ENCODE measurements at places on chromosomes 3 and 15. TPM values are rescaled to one million over a fixed set of nuclear protein-coding genes. Genes with fewer than 3 reads are reported as not detected.
A peak's percentile ranks its signal among the peaks of the same experiment; 100 is the strongest.

The GOLGA8G gene
- total RNA-seq, result 0.15 TPM

The RHCG gene
- not detected for total RNA-seq

The GCHFR gene
- 66.7 TPM for total RNA-seq

The BOC gene
- total RNA-seq, result 14.1 TPM

The KLHL6 gene
- total RNA-seq, result 0.04 TPM

The COL6A5 gene
- not detected for total RNA-seq

The ALS2CL gene
- total RNA-seq, result 11.4 TPM

The GOLGA6L7 gene
- not detected for total RNA-seq

DNA sequence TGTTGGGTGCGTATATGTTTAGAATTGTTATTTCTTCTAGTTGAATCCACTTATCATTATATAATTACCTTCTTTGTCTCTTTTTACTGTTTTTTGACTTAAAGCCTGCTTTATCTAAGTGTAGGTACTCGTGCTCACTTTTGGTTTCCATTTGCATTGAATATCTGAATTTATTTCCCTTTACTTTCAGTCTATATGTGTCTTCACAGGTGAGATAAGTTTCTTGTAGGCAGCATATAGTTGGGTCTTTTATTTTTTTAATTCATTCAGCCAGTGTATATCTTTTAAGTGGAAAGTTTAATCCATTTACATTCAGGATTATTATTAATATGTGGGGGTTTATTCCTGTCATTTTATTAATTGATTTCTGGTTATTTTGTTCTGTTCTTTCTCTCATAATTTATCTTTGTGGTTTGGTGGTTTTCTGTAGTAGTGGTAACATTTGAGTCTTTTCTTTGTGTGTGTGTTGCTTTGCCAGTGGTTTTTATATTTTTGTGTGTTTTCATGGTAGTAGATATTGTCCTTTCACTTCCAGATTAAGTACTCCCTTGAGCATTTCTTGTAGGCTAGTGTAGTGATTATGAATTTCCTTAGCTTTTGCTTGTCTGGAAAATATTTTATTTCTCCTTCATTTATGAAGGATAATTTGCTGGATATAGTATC lies 27.3 kb downstream of the STT3B start:
- H3K27ac ChIP-seq, result no peak overlapping the region
- no peak overlapping the region for H3K4me3 ChIP-seq
- no peak for DNase-seq
- peaks cover 4% of the 10 kb centered on the region for H3K4me1 ChIP-seq
- H3K27me3 ChIP-seq, result no peaks in the 10 kb centered on the region

GRCh38 chr3:108178676-108179075 lies 43.5 kb downstream of the IFT57 start:
- H3K27ac ChIP-seq, result no peak overlapping the region
- H3K4me3 ChIP-seq, result no peak overlapping the region
- H3K36me3 ChIP-seq, result no peaks in the 10 kb centered on the region
- peak; percentile 64 for DNase-seq

DNA sequence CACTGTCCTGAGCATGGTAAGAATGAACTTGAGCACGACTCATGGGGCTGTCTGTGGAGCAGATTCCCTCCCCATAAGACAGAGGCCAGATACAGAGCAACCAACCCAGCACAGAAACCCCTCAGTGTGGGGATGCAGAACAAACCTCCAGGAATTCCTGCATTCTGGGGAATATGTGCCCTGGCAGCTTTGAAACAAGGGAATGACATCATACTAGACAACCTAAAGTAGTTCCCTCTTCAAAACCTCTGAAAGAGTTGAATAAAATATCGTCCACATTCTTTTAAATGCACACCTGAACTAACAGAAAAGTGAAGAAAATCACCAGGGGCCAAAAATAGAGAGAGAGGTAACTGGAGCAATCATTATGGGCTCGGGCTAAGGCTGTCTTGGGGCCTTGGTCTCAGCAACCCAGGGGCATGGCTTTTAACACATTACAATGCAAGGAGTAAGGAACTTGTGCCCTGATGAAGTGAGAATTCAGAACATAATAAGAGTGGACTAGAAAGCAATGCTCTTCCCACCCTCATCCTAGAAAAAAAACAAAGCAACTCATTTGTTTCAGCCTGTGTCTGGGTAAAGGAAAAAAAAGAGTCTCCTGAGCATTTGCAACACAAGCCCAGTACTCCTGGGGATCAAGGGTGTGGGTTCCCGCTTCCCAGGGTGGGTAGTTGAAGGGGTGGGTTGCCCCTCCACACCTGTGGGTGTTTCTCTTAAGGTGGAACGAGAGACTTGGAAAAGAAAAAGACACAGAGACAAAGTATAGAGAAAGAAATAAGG lies 43.9 kb downstream of the ADIPOQ start:
- H3K4me1 ChIP-seq, result peaks cover 22% of the 10 kb centered on the region
- no peak overlapping the region for H3K27ac ChIP-seq
- no peak overlapping the region for H3K4me3 ChIP-seq
- DNase-seq, result no peak

- no peaks in the 10 kb centered on the region for H3K27me3 ChIP-seq
- H3K27ac ChIP-seq, result no peak overlapping the region
- no peaks in the 10 kb centered on the region for H3K36me3 ChIP-seq
- no peaks in the 10 kb centered on the region for H3K4me1 ChIP-seq
Observed at GRCh38 chr3:42013691-42014457, 52.0 kb upstream of the ULK4 start.

GRCh38 chr3:158569794-158570193 lies 1.2 kb upstream of the MLF1 start:
- DNase-seq, result peak; percentile 13
- no peak overlapping the region for H3K4me3 ChIP-seq
- H3K27me3 ChIP-seq, result no peaks in the 10 kb centered on the region

- no peaks in the 10 kb centered on the region for H3K27me3 ChIP-seq
- H3K36me3 ChIP-seq, result no peaks in the 10 kb centered on the region
- peaks cover 20% of the 10 kb centered on the region for H3K4me1 ChIP-seq
- H3K27ac ChIP-seq, result no peak overlapping the region
- H3K4me3 ChIP-seq, result no peak overlapping the region
- no peak for DNase-seq
Observed at GRCh38 chr15:74399100-74399499, 31.7 kb upstream of the CYP11A1 start.

- no peak overlapping the region for H3K27ac ChIP-seq
- DNase-seq, result no peak
- no peaks in the 10 kb centered on the region for H3K27me3 ChIP-seq
- H3K4me3 ChIP-seq, result peak overlapping the region; percentile 67
- H3K4me1 ChIP-seq, result peaks cover 16% of the 10 kb centered on the region
Observed at GRCh38 chr3:4302747-4303146, 422 bp upstream of the SETMAR start.

DNA sequence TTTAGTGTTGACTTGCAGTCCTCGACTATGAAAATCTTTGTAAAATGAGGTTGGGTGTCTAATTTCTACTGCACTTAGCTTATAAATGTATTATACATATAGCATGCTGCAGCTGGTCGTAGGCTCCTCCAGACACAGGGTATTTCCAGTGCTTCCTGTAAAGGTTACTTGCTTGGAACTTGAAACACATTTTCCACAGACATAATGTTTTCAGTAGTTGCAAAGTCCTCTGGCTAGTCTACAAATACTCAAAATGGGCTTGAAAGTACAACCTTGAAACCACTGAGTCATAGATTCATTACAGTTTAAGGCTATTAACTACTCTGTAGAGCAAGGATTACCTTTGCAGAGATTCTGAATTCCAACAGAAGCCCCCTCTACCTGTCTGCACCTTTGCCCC lies 464.1 kb downstream of the RAP2B start:
- peaks cover 6% of the 10 kb centered on the region for H3K4me1 ChIP-seq
- no peak for DNase-seq
- no peaks in the 10 kb centered on the region for H3K27me3 ChIP-seq

DNA sequence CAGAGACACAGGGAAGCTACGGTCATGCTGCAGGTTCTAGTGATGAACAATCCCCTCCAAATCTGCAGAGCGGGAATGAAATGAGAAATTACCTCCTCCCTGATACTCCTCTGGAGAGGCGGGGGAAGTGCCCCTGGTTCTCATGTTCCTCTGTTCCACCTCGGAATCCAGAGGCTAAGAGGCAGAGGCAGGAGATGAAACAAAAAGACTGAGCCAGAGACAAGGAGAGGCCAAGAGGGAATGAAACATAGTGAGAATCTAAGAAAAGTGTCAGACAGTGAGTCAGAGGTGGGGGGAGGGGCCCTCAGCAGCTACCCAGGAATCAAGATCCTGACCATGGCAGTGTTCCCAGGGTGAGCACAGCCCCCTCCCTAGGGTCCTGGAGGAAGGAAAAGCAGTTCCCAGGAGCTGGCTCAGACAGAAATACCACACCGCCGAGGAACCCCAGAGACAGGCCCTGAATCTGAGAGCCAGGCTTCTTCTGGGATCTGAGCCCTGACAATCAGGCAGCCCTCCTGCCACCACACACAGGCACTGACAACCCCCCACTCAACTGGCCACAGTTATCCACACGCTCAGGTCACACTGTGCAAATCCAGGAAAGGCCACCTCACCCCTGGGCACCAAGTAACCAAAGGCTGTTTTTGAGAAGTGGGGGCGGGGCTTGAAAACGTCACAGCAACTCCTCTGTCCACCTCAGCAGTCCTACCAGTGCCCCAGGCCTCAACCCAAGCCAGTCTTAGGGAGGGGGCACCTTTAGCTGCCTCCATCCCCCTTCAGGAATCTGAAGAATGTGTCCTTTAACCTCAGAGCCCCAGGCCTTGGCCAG lies 2.4 kb downstream of the CSRNP1 start:
- DNase-seq, result peak; percentile 79
- peak overlapping the region; percentile 96 for H3K27ac ChIP-seq
- H3K36me3 ChIP-seq, result peaks cover 3% of the 10 kb centered on the region
- H3K4me3 ChIP-seq, result no peak overlapping the region
- H3K4me1 ChIP-seq, result peaks cover 58% of the 10 kb centered on the region

GRCh38 chr3:49658711-49659110 lies 15.4 kb upstream of the APEH start:
- no peak overlapping the region for H3K4me3 ChIP-seq
- H3K27ac ChIP-seq, result no peak overlapping the region
- no peak for DNase-seq
- no peaks in the 10 kb centered on the region for H3K27me3 ChIP-seq
- no peaks in the 10 kb centered on the region for H3K36me3 ChIP-seq
- H3K4me1 ChIP-seq, result no peaks in the 10 kb centered on the region

GRCh38 chr3:139301654-139302053 lies 42.2 kb upstream of the MRPS22 start:
- DNase-seq, result no peak
- H3K4me1 ChIP-seq, result no peaks in the 10 kb centered on the region
- H3K27ac ChIP-seq, result no peak overlapping the region
- H3K36me3 ChIP-seq, result no peaks in the 10 kb centered on the region
- no peaks in the 10 kb centered on the region for H3K27me3 ChIP-seq
- no peak overlapping the region for H3K4me3 ChIP-seq

- H3K27ac ChIP-seq, result peak overlapping the region; percentile 21
- peaks cover 2% of the 10 kb centered on the region for H3K36me3 ChIP-seq
- H3K4me1 ChIP-seq, result peaks cover 27% of the 10 kb centered on the region
- H3K4me3 ChIP-seq, result no peak overlapping the region
Observed at GRCh38 chr15:66698318-66698961, 3.6 kb upstream of the SMAD6 start.

DNA sequence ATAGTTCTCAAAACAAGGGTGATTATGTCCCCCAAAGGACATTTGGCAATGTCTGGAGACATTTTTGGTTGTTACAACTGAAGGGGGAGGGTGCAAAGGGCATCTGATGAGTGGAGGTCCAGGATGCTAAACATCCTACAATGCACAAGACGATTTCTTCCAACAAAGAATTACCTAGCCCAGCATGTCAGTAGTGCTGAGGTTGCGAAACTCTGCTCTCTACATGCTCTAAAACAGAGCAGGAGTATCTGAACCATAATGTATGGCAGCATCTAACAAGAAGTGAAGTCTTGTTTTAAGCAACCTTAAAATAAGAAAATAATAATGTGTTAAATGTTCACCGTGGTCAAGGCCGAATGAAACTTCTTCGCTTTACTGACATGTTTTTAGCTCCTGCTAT lies 7.0 kb downstream of the GYG1 start:
- H3K27me3 ChIP-seq, result peaks cover 5% of the 10 kb centered on the region
- no peak overlapping the region for H3K27ac ChIP-seq
- peaks cover 13% of the 10 kb centered on the region for H3K4me1 ChIP-seq
- H3K4me3 ChIP-seq, result no peak overlapping the region
- peak; percentile 52 for DNase-seq
- no peaks in the 10 kb centered on the region for H3K36me3 ChIP-seq

DNA sequence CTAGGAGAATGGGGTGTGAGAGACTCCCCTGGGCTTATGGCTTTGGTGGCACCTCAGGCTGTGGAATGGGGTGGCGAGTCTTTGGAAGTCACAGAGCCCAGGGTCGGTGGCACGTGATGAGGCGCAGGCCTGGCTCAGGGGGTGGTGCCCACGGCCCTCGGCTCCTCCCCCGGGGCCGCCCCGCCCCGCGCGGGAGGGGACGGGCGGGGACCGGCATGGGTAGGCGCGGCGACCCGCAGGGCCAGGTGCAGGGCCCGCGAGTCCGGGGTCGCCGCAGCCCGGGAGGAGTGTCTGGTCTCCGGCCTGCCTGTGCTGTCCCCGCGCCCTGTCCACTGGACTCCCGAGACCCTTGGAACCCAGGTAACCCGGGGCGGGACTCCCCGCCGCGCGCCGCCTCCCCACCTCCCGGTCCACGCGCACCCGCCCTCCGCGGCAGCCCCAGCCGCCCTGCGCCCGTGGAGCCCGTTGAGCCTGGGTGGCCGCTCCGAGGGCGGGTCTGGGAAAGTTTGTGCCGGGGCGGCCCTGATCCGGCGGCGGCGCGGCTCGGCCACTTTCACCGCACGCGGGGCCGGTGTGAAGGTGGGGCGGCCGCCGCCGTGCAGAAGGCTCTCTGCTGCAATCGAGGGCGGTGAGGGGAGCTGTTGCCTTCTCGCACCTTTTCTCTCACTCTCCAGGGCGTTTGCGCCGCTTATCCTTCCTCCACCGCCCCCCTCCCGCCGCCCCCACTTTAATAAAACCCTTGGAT lies at the start of gene PAQR5:
PAQR5 (plus strand) TSS at position 216 of the 745 bp plus-strand sequence. CDS start 61,169 bp downstream, outside the sequence.
- no peaks in the 10 kb centered on the region for H3K4me1 ChIP-seq
- H3K4me3 ChIP-seq, result peak within 1 kb of the TSS; percentile 57
- H3K27me3 ChIP-seq, result peaks cover 42% of the 10 kb centered on the region
- H3K27ac ChIP-seq, result no peak within 1 kb of the TSS

- peaks cover 30% of the 10 kb centered on the region for H3K4me1 ChIP-seq
- peak overlapping the region; percentile 43 for H3K4me3 ChIP-seq
- peaks cover 2% of the 10 kb centered on the region for H3K27me3 ChIP-seq
- peaks cover 3% of the 10 kb centered on the region for H3K36me3 ChIP-seq
Observed at GRCh38 chr15:66294932-66295235, 1.5 kb downstream of the DIS3L start.

DNA sequence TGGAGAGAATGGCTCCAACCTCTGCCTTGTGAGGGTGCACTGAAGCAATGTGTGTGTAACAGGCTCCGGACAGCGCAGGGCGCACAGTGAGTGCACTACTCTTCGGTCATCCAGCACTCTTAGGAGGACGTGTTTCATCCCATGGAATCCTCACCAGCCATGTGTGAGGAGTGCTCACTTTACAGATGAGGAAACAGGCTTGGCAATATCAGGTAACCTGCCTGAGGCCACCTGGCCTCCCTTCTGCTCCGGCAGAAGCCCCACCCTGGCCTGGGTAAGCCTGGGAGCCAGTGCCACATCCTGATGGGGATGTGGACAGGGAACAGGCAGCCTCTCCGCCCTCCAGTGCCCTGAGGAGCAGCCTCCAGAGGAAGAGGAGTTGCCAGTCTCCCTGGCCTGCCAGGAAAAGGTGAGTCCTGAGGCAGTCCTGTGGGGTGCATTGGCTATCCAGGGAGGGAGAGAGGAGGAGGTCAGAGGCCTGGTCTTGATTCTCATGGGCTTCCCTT lies 39.4 kb upstream of the LIMD1 start:
- no peak overlapping the region for H3K4me3 ChIP-seq
- H3K36me3 ChIP-seq, result no peaks in the 10 kb centered on the region
- H3K27ac ChIP-seq, result peak overlapping the region; percentile 96
- peaks cover 41% of the 10 kb centered on the region for H3K4me1 ChIP-seq
- no peaks in the 10 kb centered on the region for H3K27me3 ChIP-seq
